ENCODE measurements at places on chromosomes 16 and 17. TPM values are rescaled to one million over a fixed set of nuclear protein-coding genes. Genes with fewer than 3 reads are reported as not detected.

TLCD3B gene
- total RNA-seq = not detected

TAT gene
- not detected for total RNA-seq

KRT25 gene
- not detected for total RNA-seq

TLE7 gene
- not detected for total RNA-seq

KRT33A gene
- not detected for total RNA-seq

ATP1B2 gene
- total RNA-seq = not detected

GRAPL gene
- not detected for total RNA-seq

PRAC2 gene
- total RNA-seq = not detected

TP53TG3D gene
- total RNA-seq = not detected

SENP3 gene
- 89.6 TPM for total RNA-seq

GRCh38 chr16:70770626-70771552, 30.1 kb downstream of the VAC14 start:
- peak; percentile 42 for DNase-seq

GRCh38 chr16:66364117-66364958, 2.2 kb upstream of the CDH5 start:
- DNase-seq = no peak

DNA sequence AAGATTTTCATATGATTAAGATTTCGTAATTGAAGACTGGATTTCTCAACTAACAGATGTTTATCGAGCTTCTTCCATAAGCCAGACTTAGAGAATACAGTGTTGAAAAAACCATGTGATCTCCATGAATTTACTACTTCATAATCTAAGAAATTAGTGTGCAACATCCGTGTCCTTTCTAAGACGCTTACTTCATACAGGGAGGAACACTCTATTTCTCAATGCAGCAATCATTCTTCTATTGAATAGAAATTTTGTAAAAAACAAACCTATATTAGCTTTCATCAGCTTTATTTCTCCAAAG, 946.3 kb downstream of the KCNJ2 start:
- DNase-seq = no peak

DNA sequence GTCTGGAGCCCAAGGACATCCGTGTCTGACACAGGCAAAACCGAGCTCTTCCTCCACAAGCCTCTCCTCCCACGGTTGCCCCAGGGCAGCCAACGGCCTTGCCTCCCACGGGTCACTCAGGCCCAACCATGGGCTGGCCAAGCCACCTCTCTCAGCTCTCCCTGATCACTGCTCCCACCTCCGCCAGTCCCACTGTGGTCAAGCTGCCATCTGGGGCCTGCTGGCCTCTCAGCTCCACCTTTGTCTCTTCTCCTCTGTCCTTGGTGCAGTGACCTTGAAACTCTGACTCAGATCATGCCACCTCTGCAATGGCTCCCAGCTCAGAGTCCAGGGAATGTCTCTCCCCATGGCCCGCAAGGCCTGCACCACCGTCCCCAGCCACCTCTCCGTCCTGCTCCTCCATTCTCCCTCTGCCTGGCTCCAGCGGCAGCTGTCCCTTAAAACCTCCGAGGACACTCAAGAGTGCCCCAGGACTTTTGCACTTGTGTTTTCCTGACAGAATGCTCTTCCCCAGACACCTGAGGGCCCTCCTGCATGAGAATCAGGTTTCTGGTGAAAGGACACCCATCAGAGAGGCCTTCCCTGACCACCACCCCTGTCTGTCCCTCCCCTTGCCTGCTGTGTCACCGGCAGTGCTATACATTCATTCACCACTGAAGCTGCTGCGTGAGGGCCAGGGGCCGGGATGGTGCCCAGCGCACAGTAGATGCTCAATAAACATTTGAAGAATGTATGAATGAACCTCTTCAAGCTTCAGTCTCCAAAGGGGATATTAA, 19.3 kb downstream of the PEMT start:
- no peak for DNase-seq

DNA sequence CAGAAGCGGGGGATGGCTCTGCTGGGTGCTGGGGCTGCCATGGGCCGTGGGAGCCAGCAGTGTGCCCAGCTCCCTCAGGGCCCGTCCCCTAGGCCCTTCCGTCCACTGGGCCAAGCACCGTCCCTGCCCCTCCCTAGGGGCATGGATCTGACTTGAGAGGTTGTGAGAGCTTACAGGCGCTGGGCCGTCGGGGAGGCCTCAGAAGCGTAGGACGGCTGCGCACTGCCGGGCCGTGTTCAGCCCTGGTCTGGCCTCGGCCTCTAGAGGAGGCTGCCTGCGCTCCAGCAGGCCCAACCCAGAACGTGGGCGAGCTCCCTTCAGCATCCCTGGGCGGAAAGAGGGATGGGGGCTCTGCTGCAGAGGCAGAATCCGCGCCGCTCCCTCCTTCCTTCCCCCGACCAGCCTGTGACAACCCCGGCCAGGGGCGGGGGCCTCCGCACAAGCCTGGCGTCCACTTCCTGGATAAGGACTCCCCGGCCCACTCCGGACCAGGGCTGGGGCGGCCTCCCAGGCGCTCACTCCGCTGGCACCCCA, 685 bp upstream of the MPG start:
- no peak for DNase-seq

GRCh38 chr17:74569020-74570003, 2.0 kb upstream of the CD300H start:
- peak; percentile 100 for DNase-seq

- DNase-seq = no peak
These were observed 43.4 kb upstream of the ANKFN1 start for GRCh38 chr17:56109836-56110235.

GRCh38 chr17:13646411-13646810, 44.7 kb upstream of the HS3ST3A1 start:
- no peak for DNase-seq

DNA sequence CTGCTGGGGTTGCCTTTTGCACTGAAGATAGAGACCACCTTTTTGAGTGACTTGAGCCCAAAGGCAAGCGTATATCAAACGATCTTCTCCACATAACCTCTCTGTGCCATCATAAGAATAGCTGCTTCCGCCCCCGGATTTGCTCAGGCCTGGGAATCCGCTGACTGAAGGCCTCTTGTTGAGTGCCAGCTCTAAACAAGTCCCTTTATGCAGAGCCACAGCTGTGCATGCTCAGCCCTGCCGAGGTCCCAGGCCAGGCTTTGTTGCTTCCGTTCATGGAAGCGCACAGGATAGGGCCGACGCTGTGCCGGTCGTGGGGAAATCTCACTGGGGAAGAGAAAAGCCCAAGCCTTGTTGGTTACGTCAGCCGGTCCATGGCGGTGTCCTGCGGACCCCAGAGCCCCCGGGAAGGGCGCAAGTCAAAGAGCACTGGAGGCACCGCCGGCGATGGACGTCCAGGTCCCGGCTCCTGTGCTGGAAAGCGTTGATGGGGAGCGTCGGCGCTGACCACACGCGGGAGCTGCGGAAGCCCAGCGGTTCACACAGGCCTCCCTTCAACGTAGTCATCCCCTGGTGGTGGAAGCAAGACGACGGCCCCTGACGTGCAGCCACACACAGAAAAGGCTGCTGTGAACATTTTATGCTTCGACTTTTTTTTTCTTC, 23.5 kb upstream of the RPL13 start:
- no peak for DNase-seq

DNA sequence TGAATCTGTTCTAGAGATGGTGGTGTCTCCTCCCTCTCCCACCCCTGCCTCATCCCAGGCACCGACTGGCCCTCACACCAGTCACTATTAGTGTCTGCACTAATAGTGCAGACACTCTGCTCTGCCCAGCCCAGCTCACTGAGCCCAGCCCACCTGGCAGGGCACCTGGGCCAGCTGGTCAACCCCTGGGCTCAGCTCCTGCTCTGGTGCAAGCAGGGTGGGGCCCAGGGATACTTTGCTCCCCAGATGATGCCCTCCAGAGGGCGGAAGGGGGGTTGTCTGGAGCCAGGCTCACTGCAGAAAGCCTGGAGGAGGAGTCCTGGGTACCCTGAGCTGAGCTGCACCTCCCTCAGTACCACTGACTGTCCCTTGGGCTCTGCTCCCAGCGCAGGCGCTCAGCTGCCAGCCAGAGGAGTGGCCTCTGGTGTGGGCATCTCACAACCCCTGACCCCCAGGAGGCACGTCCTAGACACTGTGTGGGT, 14.5 kb downstream of the RAB11FIP4 start:
- no peak for DNase-seq

DNA sequence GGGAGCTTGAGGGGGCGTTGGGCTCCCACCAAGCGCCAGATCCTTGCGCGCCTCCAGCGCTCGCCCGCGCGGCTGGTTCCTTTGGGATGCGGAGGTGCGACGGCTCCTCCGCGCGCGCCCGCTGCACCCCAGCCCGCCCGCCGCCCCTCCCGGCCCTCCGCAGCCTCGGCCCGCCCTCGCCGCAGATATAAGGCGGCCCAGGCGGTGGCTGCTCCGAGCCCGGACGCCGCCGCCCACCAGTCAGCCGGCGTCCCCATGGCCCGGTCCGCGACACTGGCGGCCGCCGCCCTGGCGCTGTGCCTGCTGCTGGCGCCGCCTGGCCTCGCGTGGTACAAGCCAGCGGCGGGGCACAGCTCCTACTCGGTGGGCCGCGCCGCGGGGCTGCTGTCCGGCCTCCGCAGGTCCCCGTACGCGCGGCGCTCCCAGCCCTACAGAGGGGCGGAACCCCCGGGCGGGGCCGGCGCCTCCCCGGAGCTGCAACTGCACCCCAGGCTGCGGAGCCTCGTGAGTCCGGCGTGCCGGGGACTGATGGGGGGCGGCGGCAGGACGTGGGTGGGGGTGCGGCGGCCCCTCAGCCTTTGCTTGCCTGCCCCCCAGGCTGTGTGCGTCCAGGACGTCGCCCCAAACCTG, at the start of gene NPB:
Gene NPB (plus strand): TSS at position 216 of the 630 bp plus-strand sequence. CDS start 40 bp downstream, at position 256.
- DNase-seq = no peak

GRCh38 chr17:50169121-50169764, 3.4 kb downstream of the SGCA start:
- DNase-seq = peak; percentile 64

- no peak for DNase-seq
These were observed at the start of gene ACSF2 for GRCh38 chr17:50425682-50426471. TSS of gene ACSF2 (plus strand) at chr17:50426218. CDS start at chr17:50426262, 44 bp downstream.

DNA sequence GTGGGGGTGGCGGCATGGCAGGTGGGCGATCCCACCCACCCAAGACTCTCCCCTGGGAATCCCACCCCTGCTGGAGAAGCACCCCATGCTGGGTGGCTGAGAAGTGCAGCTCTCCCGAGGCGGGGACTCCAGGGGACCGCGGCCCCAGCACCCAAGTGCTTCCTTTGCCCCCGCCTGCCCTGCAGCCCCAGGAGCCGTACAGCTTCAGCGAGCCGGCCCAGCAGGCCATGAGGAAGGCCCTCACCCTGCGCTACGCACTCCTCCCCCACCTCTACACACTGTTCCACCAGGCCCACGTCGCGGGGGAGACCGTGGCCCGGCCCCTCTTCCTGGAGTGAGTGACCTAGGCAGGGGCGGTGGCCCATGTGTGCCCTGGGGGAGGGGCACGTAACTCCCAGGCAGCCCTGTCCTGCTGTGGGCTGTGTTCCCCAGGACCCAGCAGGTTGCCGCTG, 11.7 kb downstream of the GAA start:
- DNase-seq = no peak

Data from foreskin keratinocyte (primary cell).